ENCODE measurements at places on chromosomes 5 and 9. TPM values are rescaled to one million over a fixed set of nuclear protein-coding genes. Genes with fewer than 3 reads are reported as not detected.

CDC20B gene
- total RNA-seq, result 0.12 TPM

ZNF622 gene
- 28.7 TPM for total RNA-seq

C5orf52 gene
- total RNA-seq, result not detected

NR4A3 gene
- total RNA-seq, result 0.29 TPM

DNA sequence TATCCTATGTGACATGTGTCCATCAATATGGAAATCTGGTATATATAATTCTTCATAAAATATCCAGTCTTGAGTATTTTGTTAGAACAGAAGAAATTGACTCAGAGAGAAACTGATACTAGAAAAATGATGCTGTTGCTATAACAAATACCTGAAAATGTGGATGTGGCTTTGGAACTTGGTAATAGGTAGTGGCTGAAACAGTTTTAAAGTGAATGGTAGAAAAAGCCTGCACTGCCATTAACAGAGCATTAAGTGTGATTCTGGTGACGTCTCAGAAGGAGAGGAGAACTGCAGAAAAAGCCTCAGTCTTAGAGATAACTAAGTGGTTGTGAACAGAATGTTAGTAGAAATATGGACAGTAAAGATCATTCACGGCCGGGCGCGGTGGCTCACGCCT lies 634.9 kb upstream of the ZNF608 start:
- no peak for DNase-seq

GRCh38 chr5:83472508-83473345 lies 1.2 kb downstream of the VCAN start:
- peak; percentile 19 for DNase-seq

DNA sequence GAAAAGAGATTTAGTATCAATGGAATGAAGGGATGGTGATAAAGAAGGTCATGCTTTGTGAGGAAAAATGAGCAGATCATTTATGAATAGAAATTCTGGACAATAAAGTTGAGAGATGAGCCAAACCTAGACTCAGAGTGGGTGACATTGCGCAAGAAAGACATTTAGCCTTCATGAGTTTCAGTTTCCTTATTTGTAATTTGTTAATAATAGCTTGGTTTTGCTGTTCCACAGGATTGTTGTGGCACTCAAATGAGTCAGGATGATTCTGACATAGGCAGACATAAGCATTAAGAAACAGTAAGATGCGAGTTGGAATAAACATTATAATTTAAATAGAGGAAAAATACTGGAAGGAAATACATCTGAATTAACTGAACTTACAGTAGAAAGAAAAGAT lies 34.8 kb downstream of the ITGA2 start:
- DNase-seq, result no peak

DNA sequence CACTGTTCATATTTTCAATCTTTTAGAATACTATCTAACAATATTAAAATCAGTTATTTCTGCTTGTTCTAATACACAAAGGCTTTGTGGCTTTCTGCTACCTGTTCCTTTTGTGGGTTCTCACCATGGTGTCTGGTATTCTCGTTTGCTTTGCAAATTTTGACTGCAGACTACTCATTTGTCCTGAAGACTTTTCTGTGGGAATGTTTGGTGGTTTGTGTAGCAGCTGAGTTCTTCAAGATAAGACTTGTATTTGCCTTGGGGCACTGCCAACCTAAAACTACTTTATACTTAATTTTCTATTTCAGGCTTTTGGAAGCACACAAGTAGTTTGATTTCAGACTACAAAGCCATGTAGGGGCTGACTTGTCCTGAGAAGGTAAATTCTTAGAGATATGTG lies 11.1 kb downstream of the IL33 start:
- DNase-seq, result no peak

GRCh38 chr5:78483809-78484521 lies 123.5 kb downstream of the SCAMP1 start:
- no peak for DNase-seq

DNA sequence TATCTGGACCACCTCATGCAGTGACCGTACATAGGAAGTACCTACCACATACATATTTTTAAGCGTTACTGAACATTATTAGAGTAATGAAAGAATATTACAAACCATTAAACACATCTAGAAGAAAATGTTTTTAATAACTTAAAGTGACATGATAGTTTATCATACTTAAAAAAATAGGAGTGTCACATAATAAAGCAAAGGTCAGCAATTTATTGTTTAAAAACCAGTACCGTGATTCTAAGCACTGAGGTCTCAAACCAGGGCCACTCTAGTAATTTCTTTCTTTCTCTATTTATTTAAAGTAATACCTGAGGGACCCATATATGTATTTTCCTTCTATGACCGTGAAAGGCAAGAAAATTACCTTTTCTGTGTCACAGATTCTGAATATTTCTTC lies 216.0 kb downstream of the MLLT3 start:
- no peak for DNase-seq

DNA sequence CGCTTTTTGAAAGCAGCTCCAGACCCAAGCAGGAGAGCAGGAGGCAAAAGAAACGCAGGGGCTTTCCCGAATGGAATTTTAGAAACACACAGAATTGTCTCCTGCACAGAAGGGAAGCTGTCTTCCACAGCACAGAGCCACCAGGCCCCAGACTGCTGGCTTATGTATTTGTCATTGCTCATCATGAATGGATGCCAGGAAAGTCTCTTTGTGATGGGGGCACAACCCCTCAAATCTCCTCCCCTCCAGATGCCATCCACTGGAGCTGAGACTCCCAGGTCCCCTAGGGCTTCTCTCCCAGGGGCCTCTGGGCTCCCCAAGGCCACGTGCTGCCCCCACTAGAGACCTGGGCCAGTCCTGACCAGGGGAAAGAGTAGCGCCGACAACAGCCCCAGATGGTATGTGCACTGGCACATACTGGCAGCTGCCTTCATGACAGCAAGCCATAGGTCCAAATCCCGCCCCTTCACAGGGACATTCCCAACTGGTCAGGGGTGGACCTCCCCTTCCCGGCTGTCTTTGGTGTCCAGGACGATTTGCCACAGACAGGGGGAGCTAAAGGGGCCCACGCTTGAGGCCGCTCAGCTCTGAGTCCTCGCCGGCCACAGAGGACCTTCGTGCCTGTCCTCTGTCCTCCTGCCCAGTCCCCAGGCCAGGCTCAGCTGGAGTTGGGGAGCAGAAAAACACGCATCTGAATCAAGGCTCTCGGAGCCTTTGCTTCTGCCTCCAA lies 127.8 kb downstream of the KCNIP1 start:
- DNase-seq, result no peak

DNA sequence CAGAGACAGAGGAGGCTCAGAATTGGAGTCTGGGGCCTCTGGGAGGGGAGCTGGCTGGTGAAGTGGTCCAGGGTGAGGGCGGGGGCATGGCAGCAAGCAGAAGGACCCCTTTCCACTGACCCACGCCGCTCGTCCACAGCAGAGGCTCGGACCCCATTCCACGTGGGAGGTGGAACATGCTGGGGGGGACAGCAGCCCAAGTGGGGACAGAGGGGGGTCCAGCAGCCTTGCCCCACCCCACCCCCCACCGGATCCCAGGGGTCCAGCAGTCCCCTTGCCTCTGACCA lies 25.4 kb upstream of the NKD2 start:
- DNase-seq, result no peak

DNA sequence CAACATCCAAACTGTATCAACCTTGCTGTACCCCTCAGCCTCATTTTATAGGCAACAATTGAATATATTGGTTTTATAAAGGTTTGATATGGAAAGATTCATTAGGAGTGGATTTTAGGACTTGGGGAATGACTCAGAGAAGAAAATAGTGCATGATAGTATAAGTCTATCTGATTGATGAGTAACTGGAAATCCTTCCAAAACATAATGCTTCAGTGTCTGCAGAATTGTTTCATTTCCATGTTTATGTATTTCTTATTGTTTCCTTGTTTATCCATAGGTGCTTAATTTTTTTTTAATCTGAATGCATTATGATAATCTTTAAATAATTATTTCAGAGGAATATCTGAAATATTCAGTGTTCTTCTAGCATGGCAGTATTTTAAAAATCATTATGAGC lies 12.6 kb downstream of the JAK2 start:
- DNase-seq, result no peak

DNA sequence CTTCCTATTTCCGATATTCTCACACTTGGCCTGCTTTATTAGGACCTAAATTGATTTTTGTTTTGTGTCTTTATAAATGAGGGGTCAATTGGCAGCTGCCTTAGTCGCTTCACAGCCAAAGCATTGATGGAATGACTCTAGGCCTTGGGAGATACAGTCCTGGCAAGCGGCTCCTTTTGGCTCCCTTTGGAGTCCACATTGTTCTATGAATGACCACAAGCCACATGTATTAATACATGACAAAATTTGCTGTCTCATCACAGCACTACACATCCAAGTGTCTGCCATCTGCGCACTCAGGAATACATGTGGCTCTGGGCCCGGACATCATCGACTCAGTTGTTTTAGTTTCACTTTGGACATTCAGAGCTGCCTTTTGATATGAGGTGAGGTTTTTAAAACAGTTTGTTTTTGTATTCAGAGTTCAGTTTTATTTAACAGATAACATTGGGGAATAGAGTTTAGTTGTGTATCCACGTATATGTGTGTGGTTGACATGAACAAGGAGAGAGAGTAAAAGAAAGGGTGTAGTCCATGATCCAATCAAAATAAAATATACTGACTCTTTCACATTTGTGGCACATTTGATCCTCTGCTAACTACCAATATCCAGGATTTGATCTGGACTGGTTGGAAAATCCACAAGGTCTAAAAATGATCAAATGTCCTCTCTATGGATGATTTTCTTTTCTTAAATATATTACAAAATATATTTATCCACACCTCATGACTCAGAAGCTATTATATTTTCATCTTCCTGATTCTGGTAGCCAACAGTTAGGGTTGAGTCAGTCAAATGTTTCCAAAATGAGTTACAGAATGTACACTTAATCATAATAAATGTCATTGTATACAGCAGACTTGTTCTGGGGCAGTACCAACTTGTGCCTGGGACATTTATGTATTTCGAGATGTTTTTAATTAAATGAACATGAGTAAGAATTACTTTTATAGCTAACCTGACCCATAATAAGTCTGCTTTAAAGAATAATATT lies 114.0 kb upstream of the MTAP start:
- DNase-seq, result no peak

DNA sequence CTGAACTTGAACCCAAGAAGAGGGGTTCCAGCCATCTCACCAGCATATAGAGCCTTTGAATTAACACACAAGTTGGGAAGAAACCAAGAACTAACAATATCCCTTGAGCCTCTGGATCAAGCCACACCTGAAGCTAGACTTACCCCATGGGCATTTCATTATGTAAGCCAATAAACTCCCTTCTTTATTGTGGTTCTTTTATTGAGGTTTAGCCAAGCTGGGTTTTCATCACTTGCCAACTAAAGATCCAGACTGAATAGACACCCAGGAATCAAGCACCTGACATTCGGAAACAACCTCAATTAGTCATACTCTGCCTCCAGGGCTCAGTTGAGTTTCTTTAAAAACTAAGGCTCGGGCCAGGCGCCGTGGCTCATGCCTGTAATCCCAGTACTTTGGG lies 226.7 kb downstream of the AGTPBP1 start:
- no peak for DNase-seq

- DNase-seq, result no peak
Observed at GRCh38 chr9:90893706-90894105, 92.1 kb downstream of the SYK start.

- no peak for DNase-seq
Observed at GRCh38 chr5:171367424-171368370, 20.0 kb upstream of the NPM1 start.

GRCh38 chr9:137052998-137053943 lies 590 bp downstream of the ENTPD2 start:
- DNase-seq, result no peak

DNA sequence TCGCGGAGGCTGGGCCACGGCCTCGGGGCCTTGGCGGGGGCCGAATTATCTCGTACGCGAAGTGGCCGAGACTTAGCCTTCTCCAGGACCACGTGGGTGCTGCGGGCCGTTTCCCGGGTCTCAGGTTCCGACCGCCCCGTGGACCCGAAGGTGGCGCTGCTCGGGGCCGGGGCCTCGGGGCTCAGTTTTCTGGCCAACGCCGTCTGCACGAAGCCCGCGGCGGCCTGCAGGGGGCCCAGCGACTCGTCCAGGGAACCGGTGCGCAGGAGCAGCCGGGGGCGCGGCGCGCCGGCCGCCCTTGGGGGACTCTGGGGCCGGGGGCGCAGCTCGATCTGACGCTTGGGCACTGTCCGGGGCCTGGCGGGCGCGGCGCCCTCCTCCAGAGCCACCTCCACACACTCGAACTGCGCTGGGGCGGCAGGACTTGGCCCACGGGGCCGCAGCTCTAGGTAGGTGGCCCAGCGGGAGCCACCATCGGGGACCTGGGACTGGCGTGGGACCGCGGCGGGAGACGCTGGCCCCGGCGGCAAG lies 716 bp downstream of the PROB1 start:
- peak; percentile 68 for DNase-seq

All from activated CD4-positive, alpha-beta T cell treated with anti-CD3 and anti-CD28 coated beads, Interleukin-2, amount 10 ng/mL, durations not matched to agents 7 days and 5 days (primary cell).